Activated T-helper 1 cell treated with Interleukin-2 at 50 U/mL for 16 hours (primary cell): ENCODE measurements at places on chromosomes 2 and 18.

DNA sequence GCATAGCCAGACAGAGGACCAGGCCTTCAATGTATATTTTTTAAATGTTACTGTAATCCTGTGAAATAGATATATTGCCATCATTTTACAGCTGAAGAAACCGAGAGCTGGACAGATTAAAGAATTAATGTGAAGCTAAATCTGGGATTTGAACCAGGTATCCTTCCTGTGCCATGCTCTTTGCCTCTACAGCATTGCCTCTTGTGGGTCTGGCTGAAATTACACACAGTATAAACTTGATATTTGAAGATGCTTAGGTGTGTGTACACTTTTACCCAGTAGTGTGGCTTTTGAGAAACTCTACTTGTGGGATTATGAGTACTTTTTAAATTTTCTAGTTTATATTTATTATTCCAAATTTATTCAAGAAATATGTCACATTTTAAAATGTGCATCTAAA is 264.5 kb downstream of the CNTNAP5 start:
- DNase-seq: no peak

DNA sequence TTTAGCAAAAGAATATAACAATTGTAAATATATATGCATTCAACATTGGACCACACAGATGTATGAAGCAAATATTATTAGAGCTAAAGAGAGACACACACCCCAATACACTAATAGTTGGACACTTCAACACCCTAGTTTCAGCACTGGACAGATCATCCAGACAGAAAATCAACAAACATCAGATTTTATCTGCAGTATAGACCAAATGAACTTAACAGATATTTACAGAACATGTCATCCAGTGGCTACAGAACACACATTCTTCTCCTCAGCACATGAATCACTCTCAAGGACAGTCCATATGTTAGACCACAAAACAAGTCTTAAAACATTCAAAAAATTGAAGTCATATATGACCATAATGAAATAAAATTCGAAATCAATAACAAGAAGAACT is 22.1 kb upstream of the EVA1A start:
- no peak for DNase-seq

GRCh38 chr2:101442667-101443061 is 32.2 kb downstream of the RFX8 start:
- no peak for DNase-seq

- no peak for DNase-seq
Observed at GRCh38 chr2:36461039-36461681, 105.6 kb downstream of the CRIM1 start.

- DNase-seq: no peak
Observed at GRCh38 chr2:56133441-56133840, 50.3 kb upstream of the CCDC85A start.

DNA sequence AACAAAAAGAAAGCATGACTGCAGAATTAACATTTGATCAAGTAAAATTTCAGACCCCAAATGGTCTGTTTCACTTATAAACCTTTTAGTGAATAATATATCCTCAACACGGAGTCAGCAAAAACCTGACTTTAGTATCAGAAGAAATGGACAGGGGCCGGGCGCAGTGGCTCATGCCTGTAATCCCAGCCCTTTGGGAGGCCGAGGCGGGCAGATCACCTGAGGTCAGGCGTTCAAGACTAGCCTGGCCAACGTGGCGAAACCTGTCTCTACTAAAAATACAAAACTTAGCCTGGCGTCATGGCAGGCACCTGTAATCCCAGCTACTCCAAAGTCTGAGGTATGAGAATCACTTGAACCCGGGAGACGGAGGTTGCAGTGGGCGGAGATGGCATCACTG is 3.0 kb downstream of the OR6B3 start:
- no peak for DNase-seq

DNA sequence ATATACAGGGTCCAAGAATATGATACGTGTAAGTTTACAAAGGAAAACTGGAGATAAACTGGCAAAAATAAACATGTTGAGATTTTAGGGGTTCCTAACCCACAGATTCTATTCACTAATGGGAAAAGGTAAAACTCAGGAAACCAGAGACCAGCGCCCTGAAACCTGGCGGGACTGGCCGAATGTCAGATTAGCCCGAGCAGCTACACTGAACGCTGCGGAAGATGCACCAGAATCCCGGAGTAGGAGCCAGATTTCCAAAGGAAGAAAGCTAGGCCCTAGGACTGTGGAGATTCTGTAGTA is 679 bp upstream of the WDR75 start:
- DNase-seq: no peak

- DNase-seq: no peak
Observed at GRCh38 chr2:159807183-159808031, 9.4 kb upstream of the CD302 start.

DNA sequence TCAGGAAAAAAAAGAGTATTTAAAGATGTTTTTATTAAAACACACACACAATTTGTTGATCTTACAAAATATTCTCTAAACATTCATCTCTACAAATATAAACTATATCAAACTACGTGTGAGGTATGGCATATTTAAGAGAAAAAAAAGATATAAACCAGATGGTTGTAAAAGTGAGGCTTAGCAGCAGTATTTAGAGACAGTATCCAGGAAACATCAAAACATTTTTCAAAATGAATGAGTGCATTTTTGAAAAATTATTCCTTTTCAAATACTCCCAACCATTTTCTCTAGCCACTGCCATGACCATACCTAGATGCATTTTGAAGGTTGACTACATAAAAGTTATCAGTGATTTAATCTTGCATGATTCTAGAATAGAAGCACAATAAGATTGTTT is 38.2 kb upstream of the RAB27B start:
- no peak for DNase-seq

DNA sequence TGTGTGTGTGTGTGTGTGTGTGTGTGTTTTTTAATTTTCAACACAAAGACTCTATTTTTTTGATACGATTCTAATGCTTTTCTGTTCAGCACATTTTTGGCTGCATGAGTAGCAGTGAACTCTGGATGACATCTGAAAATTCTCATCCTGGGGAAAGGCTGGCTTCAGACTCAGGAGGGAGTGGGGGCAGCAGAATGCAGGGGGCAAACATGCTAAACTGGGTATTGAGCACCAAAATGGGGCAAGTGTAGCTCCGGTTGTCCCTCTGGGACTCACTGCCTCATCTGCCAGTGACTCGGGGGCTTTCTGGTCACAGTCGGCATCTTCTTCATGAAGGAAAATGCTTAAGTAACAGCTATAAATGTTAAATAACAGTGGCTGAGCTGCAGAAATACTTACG is 116.8 kb upstream of the PID1 start:
- DNase-seq: no peak

DNA sequence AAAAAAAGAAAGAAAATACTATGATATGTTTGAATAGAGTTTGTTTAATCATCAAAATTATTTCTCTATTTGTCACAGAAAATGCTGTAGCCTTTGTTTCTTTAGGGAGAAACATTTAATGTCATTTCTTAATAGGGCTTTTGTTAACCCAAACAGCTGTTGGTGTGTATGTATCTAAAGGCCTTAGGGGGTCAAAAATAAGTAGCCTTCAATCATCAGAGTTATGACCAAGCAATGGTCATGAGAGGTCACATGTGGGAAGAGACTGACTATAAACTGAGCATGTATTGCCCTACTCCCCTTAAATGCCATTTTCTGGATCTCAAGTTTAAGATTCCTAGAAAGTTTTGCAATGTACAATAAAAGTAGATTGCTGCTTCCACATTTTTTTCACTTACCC is 22.7 kb downstream of the HNMT start:
- no peak for DNase-seq

DNA sequence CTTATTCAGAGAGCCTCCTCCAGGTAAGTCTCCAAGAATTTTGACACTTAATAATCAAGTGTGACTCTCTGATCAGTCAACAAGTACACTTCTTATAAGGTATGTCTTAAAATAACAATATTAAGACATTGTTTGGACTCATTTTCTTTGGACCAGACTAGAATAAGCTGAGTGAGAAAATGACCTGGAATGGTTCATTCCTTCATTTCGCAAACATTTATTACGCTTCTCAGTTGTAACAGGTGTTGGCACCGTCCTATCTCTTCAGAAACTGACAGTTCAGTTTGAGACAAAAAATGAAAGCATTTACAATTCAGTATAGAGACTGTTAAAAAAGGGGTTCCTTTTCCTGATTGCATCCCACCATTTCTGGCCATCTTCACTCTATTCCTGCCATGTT is 46.6 kb downstream of the TSPYL6 start:
- DNase-seq: no peak

GRCh38 chr2:100561191-100561590 is 1.6 kb upstream of the PDCL3 start:
- DNase-seq: no peak

GRCh38 chr2:162430323-162430722 is 86.4 kb downstream of the GCA start:
- no peak for DNase-seq

GRCh38 chr2:20657522-20658235 is 6.8 kb upstream of the HS1BP3 start:
- DNase-seq: no peak

DNA sequence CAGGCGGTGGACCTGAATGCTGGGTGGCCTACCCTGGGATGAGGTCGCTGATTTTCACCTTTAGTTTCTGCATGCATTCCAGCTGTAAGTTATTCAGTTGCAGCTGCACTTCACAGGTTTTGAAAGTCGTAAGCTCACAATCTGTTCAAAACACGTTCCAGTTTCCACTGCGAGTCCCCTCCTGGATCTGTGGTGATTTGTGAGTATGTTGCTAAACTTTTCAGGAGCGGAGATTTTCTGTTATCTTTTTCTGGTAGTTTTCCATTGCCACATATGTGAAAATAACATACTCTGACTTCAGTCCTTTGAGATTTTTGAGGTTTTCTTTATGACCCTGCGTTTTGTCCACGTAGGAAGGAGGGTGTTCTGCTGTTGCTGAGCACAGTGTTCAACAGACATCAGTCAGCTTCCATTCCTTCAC is 102.1 kb downstream of the SNTG2 start:
- no peak for DNase-seq
